Activated CD4-positive, CD25-positive, alpha-beta regulatory T cell (primary cell): ENCODE measurements at places on chromosomes 7 and 10.

- no peak for DNase-seq
These were observed 37.2 kb upstream of the GJD4 start for GRCh38 chr10:35567951-35568350.

DNA sequence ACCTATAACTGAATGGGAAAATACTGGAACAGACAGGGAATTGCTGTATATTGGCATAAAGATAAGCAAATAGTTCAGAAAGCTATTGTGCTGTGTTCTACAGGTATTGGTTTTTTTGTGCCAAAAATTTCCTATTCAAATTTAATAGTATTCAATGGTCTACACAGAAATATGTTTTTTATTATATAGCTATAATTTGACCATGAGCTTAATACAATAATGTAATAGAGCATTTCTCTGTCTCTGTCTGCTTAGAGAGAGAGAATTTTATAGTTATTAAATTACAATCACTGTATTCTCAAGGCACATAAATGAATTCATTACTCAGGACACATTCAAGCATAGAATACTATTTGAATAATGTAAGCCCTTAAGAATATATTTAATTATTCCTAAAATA lies 62.3 kb upstream of the FZD8 start:
- no peak for DNase-seq

DNA sequence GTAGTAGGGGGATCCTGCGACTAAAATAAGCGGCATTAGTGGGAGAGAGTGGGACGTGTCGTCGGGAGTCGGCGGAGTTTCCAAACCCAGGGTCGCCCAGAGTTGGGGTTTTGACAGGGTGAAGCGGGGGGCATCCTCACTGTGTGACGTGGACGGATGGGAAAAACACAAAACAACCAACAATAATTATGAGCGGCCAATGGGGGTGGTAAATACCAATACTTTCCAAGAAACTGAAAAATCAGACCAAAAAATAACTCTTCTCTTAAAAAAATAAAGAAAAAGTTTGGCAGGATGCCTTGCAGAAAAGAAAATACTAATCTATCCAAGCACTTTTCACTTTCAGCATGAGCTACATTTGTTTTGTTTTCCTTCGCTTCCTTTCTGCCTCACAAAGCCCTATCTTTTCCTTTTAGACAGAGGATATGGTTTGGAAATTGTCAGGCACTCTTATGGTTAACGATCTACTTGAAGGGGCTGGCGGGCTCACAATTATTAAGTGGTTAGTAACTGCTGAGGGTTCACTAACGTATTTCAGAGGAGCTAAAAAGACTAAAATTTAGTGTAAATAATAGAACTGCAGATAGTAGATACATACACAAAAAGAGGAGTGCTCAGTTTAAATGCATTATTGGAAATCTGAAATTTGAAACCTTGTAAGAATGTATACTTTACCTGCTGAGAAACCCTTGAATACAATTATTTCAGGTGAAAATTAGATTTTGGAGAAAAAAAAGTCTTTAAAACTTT lies 802 bp upstream of the CDK6 start:
- DNase-seq: no peak

GRCh38 chr10:62109587-62110293 lies 158.9 kb downstream of the RTKN2 start:
- no peak for DNase-seq

- no peak for DNase-seq
These were observed 269.8 kb downstream of the FZD1 start for GRCh38 chr7:91533996-91534395.

DNA sequence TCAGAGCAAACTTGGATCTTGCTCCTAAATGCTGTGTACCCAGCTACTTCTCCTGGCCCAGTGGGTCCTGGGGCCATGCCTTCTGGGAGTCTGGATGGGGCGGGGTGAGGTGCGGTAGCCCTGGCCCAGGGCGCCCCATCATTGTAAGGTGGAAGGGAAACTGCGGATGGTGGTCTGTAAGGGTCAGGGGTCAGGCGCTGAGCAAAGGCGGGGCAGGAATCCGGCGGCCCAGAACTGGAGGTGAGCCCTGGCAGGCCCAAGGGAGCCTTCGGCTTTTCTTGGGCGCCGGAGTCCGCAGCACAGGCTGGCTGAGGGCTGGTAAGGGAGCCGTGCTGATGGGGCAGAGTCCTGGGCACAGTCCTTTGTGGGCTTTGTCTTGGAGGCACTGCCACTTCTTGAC lies 66.5 kb upstream of the CTBP2 start:
- DNase-seq: no peak

DNA sequence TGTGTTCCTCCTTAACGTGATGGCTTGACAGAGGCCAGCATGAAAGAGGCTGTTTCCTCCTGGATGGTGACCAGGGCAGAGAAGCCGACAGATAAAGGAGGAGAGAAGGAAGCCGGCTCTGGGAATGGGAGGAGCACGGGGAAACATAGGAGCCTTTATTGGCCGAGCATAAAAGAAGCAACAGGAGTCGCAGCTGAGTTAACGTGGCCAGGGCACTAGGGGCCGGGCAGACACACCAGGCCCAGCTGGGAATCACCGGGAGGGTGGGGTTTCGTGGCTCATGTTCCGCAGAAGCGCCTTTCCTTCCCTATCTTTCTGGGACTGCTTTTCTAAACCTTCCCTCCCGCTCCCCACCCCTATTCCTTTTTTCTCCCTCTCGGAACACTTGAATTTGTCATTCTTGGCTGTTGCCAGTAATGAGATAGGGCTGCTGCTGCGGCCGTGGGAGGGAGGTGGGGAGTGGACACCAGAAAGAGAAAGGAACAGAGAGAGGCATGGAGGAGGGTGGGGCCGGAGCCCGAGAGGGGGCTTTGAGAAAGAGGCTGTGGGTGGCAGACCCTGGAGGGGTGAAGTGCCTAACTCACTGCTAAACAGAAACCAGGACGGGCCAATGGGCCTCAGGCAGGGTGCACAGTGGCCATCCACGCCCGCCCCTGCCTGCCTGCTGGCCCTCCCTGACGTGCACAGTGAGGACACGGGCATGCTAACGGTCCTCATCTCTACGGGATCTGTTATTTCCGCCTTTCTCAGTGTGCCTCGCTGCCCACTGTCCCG lies 65.2 kb downstream of the COL13A1 start:
- no peak for DNase-seq
